NCI-H2227 treated with DMSO at 0.1 percent for 48 hours (cell line): ENCODE measurements at places on chromosomes 3 and 15.

DNA sequence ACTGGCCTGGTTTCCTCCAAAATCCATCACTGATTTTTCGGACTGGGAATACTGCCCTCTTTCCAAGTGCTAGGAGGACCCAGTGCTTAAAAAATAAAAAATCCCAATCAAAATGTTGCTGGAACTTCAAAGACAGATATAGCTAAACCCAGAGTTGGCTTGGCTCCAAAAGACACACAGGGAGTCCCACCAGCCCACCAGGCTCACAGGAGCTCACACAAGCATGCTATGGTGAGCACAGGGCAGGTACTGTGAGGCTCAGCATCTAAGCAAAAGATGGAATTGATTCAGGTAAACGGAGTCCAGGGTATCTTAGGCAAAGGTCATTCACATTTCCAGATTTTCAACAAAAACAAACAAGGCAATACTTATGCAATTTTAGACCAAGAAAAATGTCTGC lies 3.7 kb downstream of the TRANK1 start:
- DNase-seq, result no peak

GRCh38 chr3:157785102-157785826 lies 282.0 kb upstream of the VEPH1 start:
- DNase-seq, result no peak

GRCh38 chr3:139109271-139109670 lies 64.6 kb upstream of the PRR23C start:
- DNase-seq, result no peak

DNA sequence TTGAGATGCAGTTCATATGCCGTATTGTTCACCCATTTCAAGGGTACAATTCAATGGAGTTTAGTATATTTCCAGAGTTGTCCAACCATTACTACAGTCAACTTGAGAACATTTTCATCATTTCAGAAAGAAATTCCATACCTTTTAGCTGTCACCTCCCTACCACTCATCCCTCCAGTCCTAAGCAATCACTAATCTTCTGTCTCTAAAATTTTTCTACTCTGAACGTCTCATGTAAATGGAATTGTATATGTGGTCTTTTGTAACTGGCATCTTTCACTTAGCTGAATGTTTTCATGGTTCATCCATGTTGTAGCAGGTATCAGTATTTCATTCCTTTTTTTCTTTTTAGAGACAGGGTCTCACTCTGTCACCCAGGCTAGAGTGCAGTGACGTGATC lies 51.1 kb downstream of the CMTM7 start:
- no peak for DNase-seq

DNA sequence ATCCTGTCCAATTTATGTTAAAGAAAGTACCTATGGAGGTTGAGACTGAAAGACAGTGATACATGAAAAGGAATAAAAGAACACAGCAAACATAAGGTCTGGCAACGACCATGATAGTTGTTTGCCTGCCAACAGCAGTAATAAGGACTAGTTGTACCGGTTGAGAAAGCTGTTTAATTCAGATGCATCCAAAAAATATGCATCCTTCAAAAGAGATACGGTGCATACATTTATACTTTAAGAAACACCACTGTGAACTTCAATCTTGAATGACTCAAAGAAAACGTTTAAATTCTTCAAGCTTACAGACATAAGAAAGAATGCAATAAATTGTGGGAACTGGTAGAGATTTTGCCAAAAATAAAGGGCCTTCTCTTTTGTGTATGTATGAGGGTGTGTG lies 492.1 kb downstream of the NLGN1 start:
- DNase-seq, result no peak

DNA sequence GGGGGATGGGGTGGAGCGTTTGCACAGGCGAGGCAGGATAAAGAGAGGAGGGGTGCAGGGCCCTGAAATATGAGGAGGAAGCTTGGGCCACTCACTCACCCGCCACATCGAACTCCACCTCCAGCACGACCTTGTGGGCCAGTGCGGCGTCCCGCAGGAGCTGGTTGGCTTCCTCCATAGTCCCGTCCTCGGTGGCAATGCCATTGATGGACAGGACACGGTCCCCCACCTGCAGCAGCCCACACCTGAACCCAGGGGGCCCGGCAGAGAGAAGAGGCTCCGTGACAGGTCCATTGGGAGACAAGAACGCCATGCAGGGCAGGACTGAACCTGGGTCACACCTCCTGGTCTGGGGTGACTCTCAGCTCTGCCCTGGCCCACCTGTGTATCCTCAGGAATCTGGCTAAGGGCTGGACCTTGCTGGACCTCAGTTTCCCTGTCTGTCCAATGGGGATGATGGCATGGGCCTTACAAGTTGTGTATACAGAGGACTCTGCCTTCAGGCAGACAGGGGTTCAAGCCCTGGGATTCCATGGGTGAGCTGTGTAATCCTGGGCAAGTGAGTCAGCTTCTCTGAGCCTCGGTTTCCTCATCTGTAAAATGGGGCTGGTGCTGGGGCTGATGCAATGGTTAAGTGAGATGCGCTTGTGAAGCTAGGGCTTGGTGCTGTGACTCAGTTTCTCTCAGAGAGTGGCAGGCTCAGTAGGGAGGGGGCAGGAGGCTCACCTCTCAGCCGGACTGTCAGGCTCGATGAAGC lies 26.4 kb downstream of the GRIP2 start:
- no peak for DNase-seq
